ENCODE measurements at places on chromosomes 12 and 14.

DNA sequence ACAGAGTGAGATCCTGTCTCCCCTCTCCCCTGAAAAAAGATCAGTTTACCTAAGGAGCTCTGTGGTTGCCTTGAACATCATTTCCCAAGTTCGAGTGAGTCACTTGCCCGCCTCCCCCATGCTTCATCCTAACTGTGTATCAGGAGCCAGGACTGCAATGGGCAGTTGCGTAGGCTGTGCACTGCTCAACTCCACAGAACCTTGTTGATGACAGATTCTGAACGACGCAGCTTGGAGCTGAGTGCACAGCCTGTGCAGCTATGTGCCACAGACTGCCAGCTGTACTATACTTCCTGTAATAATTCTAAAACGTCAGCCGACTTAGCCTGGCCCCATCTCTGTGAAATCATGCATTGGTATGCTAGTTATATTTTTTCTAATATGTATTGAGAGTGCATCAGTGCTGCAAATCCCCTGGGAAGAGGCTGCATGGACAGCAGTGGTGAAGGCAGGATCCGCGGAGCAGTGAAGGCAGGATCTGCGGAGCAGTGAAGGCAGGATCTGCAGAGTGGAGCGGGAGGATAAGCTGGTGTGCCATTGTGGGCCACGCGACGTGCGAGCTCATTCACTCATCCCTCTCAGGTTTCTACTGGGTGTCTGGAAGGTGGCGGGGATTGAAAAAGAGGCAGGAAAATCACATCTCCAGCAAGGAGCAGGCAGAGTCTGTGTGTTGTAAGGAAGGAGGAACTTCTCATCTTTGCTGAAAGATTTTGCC lies 80.8 kb downstream of the GALNT9 start:
- no peak for DNase-seq

- DNase-seq = no peak
Observed at GRCh38 chr14:47674148-47674542, 1.3 kb downstream of the MDGA2 start.

DNA sequence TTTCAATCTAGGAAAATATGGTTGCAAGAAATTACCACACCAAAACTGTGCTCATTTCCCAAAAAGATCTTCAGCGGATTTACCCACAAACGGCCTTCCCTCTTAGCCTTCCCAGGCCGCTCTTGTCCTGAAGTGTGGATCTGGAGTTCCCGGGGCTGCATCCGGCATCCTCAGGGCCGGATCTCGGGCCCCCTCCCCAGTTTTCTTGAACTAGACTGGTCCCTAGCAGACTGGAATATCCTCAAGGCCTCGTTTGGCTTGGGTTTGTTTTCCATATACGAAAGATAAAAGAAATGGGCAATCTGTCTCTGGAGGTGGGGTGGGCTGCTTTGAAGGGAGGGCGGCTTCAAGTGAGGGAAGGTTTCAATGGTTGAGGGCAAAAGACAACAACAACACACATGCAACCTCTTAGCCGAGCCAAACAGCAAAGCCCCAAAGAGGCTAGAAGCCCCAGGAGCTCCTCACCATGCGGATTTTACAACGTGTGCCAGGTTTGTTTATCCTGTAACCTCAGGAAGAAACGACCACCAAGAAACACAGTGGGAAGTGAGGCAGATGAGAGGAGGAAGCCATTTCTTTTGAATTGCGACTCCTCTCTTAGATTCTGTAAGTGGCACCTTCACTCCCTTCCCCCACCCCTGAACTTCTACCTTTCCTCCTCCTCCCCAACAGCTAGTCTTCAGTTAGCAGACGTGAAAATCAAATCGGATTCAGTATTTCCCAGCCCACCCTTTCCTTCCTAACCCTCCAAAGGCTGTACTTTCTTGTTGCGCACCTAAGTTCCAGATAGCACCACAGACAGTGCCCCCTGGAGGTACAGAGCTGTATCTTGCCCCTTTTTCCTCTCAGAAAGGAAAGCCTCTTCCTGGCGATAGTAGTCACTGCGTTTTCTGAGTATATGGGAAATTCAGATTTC lies 2.6 kb downstream of the MYF6 start:
- no peak for DNase-seq

GRCh38 chr14:32312010-32312331 lies 17.1 kb upstream of the AKAP6 start:
- no peak for DNase-seq

GRCh38 chr14:90522571-90523191 lies 125.9 kb downstream of the CALM1 start:
- no peak for DNase-seq

GRCh38 chr12:56098592-56098991 lies 5.8 kb upstream of the PA2G4 start:
- DNase-seq = no peak

- DNase-seq = no peak
Observed at GRCh38 chr12:65962921-65963861, 138.9 kb downstream of the HMGA2 start.

GRCh38 chr12:133204264-133204603 lies 22.9 kb downstream of the ZNF268 start:
- no peak for DNase-seq

DNA sequence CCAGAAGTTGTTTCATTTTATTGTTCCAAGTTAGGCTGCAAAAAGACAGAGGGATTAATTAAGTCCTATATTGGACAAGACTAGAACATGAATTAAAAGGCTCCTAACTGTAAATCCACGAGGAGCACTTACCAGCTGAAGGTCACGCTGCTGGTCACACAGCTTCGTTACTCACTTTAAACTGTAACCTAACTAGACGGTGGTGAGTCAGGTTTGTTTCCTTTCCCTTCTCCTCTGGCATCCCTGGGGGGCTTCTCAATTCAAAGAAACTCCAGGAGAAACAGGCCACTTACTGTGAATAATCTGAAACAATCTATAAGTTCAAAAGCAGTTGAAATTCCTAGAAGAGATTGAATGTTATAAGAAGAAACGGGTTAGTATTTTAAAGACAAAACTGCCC lies 331.4 kb downstream of the BCAT1 start:
- no peak for DNase-seq

GRCh38 chr12:92331383-92331782 lies 185.7 kb upstream of the BTG1 start:
- DNase-seq = no peak

DNA sequence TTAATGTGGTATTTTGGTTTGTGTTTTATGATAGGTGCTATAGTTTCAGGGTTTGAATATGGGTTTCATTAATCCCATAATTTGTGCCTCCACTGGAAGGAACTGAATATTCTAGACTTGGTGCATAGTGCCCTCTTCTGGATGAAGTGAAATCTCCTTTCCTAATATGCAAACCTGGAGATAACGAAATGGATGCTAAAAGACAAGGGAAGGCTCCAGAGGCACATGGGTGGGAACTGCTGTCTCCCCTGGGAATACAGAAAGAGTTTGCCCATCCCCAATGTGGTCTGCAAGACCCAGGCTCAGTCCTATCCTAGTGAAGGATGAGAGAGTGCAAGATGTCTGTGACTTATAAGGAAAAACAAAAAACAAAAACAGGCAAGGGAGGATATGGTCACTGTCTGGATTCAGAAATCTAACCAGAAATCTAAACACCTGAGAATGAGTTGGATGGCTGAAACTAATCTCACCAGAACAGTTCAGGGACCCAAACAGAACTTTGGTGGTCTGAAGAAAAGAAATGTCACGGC lies 142.3 kb upstream of the TMPO start:
- no peak for DNase-seq

DNA sequence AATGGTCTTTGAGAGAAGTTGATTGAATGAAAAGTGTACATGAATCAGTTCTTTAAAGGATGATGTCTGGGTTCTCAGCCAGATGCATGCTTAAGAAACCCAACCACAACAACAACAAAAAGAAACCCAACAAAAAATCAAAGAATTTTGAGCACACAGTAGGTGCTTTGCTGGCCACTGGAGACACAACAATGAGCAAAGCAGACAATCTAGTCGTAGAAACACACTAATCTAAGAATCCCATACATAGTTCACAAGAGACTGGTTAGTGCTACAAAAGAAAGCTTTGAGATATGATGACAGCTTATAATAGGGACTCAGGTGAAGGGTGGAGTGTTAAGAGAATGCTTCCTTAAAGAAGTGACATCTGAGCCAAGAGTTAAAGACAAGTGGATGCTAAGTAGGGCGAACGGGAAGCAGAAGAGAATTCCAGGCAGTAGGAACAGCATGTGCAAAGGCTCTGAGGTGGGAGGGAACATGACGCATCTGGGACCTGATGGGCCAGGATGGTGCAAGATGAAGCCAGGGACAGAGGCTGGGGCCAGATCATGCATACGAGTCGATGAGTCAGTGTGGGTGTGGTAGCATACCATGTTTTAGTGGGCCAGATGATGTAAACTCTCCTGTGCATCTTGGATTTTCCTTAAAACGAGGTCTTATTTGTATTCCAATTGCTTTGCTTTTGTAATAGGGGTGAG lies 4.6 kb upstream of the HIP1R start:
- peak; percentile 43 for DNase-seq

DNA sequence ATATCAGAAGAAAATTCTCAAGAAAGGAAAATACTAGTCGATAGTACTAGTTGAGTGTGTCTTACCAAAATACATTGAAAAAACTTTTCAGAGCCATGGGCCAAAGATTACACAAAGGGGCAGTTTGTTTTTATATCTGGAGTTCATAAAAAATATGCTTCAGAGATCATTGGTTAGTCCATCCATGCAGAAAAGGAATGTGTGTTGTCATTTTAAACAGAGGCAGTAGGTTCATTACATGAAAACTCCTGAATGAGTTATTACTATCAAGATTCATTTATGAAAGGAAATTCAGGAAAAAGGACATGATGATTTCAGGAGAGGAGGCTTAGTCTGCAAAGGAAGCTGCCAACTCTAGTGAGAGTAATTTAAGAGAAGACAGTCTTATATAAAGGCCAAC lies 354.8 kb downstream of the AEBP2 start:
- no peak for DNase-seq

DNA sequence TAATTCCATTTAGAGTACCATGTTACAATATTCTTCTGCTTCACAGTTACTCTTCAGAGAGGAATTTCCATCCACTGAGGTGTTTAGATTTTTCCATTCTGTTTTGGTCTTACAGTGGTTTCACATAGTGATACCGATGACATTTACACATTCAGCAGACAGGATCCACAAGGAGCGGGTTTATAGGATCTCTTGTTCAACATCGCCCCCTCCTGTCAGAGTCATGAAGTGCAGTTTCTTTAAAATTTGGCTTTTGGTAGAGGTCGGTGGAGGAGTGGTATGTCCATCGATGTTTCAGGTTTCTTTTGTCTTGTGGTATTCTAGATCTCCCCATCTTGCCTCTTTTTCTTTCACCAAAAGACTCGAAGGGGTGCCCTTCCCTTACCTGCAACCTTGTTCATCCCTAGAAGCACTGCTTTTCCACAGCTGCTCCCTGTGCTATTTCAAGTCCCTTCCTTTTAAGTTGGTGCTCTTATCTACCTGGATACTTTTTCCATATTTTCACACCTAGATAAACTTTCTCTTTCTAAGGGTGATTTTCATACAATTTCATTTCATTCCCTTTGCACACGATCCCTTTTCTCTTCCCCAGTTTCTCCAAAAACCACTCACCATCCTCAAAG lies 181.3 kb downstream of the ITPR2 start:
- DNase-seq = no peak

DNA sequence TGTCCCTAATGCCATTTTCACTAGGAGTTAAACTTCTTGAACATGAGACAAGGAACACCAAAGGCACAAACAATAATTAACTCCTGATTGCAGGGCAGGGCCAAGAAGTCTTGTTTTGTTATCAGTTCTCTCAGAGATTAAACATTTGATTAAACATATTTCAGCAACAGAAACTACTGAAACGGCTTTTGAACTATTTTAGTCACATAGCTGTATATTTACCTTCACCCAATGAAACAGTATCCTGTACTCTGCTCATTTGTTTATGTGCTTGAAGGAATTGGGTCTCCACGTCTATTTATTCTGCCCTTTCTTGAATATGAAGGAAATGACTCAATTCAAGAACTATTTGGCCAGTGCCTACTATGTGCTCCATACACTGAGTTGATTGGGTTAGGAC lies 51.3 kb upstream of the PTCSC3 start:
- DNase-seq = no peak

DNA sequence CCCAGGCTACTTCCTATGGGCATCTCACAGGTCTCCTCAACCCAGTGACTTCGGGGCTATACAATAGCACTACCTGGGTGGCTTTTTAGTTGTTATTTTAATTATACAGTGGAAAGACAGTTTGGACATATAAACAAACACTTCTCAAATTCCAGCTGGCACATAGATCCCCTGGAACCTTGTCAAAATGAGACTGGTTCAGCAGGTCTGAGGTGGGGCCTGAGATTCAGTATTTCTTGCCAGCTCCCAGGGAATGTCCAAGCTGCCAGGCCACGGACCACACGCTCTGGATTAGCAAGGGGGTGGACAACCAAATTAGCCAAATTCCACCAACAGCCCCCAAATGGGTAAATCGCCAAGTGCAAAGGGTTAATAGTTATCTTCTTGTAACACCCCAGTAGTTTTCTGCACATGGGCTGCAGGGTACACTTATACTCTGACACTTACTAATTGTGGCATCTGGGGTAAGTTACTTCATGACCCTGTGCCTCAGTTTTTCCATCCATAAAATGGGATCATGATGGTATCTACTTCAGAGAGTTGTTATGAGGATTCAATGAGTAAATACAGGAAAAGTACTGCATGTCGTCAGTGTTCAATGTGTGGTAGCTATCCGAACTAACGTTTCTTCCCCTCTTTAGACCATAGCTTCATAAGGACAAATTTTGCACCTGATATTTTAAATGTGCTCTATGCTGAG lies 789.4 kb upstream of the TBX3 start:
- DNase-seq = no peak

GRCh38 chr14:65502676-65503124 lies 90.2 kb downstream of the FUT8 start:
- DNase-seq = no peak

DNA sequence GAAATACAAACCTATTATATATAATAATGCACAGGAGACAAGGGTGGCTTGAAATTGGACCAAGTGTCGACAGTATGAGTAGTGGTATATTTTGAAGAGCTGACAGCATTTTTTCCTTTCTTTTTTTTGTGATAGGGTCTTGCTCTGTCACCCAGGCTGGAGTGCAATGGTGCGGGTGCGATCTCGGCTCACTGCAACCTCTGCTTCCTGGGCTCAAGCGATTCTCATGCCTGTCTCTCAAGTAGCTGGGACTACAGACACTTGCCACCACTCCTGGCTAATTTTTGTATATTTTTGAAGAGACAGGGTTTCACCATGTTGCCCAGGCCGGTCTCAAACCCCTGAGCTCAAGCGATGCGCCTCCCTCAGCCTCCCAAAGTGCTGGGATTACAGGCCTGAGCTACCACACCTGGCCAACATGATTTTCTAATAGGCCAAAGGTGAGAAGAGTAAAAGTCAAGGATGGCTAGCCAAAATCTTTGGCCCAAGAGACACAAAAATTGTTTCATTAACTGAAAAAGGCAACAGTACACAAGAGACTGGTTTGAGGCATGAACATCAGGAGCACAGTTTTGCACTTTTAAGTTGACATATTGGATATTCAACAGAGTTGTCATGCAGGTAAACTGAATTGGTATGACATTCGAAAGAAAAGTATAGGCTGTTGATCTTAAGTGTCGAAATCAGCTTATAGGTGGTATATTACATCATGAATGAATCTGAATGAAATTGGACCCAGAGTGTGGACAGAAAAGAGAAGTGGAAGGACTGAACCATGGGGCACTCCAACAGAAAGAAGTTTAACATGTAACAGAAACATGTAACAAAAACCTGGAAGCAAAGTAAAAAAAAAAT lies 12.5 kb downstream of the HNRNPC start:
- no peak for DNase-seq

All from GOT3 (cell line).